ENCODE measurements at places on chromosomes 12 and 14. TPM values are rescaled to one million over a fixed set of nuclear protein-coding genes. Genes with fewer than 3 reads are reported as not detected.

PROX2 gene
- 0.93 TPM for total RNA-seq

RIC8B gene
- 9.2 TPM for total RNA-seq

LPAR5 gene
- 5.1 TPM for total RNA-seq

GRCh38 chr14:105358140-105358846, 40.0 kb upstream of the TEX22 start:
- no peak for DNase-seq

GRCh38 chr14:94411638-94412037, 23.2 kb upstream of the SERPINA1 start:
- no peak for DNase-seq

DNA sequence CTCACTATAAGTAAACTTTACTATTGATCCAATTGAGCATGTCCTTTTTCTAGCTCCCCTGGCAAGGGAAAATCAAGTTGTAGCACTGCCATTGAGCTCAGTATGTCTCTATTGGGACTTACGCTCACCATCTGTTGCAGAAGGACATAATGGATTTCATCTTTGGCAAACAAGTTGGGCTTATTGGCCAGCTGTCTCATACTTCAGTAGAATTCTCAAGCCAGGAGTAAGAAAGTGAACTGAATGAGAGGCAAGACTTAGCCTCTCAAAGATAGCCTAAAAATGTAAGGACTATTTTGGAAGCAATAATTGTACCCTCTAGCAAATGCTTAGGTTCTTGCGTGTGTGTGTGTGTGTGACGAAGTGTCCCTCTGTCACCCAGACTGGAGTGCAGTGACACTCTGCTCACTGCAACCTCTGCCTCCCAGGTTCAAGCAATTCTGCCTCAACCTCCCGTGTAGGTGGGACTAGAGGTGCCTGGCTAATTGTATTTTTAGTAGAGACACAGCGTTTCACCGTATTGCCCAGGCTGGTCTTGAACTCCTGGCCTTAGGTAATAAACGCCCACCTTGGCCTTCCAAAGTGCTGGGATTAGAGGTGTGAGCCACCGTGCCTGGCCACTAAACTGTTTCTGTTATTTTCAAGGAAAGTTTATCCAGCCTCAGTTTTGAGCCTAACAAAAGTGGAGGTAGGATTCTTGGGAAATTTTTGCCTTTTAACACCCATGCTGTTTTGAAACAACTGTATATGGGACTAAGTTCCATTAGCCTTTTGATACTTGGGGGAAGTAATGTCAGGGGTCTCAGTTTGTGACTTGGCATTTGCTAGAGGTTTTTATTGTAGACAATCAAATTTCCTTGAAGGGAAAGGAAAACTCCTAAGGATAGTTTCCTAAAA, 7.0 kb downstream of the HNRNPA1 start:
- no peak for DNase-seq

- DNase-seq = no peak
Observed at GRCh38 chr12:66441905-66442559, 139.7 kb downstream of the HELB start.

DNA sequence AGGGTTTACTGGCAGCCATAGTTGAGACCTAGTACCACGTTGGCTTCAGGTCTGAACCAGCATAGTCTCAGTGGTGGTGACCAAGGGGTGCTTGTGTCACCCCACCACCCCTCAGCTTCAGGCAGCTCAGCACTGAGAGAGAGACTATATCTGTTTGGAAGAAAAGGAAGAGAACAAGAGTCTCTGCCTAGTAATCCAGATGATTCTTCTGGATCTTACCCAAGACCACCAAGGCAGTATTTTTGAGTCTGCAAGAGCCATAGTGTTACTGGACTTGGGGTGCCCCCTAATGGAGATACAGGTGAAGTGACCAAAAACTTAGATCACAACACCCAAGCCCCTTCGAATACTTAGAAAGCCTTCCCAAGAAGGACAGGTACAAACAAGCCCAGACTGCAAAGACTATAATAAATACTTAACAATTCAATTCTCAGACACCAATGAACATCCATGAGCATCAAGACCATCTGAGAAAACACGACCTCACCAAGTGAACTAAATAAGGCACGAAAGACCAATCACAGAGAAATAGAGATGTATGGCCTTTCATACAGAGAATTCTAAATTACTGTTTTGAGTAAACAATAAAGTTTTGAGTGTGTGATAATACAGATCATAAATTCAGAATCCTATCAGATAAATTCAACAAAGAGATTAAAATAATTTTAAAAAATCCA, 107.0 kb downstream of the HELB start:
- DNase-seq = peak; percentile 51

DNA sequence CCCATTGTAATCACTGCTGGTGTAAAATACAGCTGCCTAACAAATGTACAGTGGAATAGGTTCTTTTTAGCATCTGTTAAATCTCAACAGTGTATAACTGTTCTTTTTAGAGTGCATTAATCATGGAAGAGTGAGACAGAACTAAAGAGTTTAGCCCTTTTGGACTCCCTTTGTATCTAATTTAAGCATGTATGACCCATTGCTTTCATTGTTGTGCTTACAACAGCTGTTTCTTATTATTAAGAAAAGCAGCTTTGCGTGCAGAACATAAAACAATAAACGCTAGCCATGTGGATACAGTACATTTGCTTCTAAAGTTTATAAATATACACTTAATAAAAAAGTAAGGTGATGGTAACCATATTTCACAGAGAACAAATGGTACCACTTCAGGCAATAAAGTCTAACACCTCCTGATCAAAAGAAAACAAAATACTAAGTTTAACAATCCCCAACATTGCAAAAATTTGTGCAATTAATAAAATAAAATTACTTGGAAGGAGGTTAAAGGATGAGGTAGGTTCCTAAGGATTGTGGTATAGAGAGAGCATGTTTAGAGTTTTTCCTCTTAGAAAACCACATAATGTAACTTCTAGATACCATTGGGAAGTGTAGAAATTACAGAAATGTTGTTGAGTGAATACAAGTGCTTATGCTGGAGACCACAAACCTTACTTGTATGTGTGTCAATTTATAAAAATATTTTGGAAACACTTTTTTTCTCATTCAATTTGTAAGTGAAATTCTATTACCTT, 448.7 kb downstream of the SLC6A15 start:
- DNase-seq = no peak

GRCh38 chr14:89388853-89389252, 28.2 kb downstream of the FOXN3 start:
- DNase-seq = no peak

Measured in activated naive CD4-positive, alpha-beta T cell treated with anti-CD3 and anti-CD28 coated beads, Interleukin-2, amount 50 U/mL, for 72 hours (primary cell).